ENCODE measurements at places on chromosomes 6 and 20. TPM values are rescaled to one million over a fixed set of nuclear protein-coding genes. Genes with fewer than 3 reads are reported as not detected.
A peak's percentile ranks its signal among the peaks of the same experiment; 100 is the strongest.

GRCh38 chr6:170137911-170138910, 152.7 kb downstream of the DLL1 start:
- peak; percentile 14 for DNase-seq

GRCh38 chr6:138765896-138766655, 7.5 kb upstream of the CCDC28A start:
- DNase-seq, result peak; percentile 59

- peak; percentile 34 for DNase-seq
These were observed at the start of gene SYCP2 for GRCh38 chr20:59933296-59933848. TSS of gene SYCP2 (minus strand) at chr20:59933637. CDS start at chr20:59922413, 11,224 bp downstream.

DNA sequence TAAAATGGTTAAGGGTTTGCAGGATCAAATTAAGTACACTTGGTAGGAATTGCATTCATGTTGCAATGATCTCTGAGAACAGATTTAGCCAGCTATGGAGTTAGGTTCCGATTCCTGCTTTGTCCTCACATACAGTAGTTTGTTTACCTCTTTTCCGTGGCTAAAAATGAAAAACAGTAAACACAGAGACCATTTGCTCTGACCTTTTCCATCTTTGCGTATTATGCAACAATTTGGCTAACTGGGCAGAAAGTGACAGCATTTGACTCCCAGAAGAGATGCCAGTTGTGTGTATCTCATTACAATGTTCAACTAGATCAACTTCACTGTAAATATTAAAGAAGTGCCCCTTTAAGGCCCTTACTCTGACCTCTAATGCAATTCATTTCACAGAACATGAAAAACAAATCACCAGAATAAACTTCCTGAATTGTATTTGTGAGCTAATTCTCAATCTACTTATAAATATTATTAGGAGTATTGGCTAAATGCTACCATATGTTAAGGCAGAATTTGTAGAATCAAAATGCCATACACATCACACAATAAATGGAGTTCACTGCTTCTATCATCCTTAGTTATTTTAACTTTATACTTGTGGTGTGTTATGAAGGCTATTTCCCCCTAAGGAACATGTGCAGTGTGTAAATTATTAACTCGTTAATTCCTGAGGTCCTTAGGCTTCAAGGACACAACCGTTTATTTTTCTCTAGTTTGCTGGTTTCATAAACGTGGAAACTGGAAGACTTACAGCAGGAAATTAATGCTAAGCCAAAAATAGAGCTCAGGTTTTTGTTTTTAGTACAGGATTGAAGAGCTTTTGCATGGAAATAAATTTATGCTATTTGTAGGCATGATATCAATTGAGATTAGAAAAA, 380.7 kb upstream of the CITED2 start:
- peak; percentile 79 for DNase-seq

DNA sequence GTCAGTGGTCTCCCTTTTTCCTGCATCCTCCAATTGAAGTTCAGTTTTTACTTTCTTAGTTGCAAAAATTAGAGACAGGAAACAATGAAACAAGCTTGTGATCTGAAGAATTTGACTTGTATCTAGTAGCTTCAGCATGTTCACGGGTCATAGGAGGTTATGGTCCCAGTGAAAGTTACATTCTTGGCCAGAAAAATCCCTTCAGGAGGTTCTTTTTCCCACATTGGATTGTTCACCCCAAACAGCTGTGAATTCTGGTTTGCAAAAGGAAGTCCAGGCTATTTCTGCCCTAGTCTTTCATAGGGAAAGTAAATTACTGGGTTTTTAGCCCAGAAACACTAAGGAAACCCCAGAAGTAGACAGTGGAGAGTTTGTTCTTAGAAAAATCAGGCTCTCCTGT, 8.1 kb downstream of the ANKS1A start:
- no peak for DNase-seq

GRCh38 chr6:109695468-109695867, 4.4 kb downstream of the FIG4 start:
- DNase-seq, result no peak

DNA sequence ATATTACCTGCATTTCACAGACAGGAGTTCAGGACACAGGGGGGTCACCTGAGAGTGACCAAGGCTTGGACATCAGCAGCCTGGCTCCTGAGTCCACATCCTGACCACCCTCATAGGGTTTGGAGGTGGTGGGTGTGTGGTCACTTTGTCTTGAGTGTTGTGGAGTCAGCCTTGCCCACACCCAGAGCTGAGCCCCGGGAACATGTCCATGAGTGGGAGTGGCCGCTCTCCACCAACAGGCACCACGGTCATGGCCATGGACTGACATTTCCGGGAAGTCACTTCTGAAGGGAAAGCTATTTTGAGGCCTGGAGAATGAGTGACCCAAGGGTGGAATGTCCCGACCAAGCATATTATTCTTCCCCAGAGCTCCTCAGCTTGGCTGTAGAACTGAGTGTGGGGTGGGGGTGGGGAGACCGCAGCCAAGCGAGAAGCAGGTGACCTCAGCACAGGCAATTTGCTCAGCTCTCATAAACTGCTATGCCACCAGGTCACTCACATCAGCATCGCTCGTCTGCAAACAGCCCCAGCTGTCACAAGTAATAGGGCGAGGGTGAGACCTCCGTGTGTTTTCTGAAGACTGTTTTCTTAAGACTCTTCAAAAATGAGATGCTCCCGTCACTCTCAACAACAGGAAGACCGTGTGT, 348.6 kb upstream of the CDH4 start:
- DNase-seq, result no peak

- DNase-seq, result no peak
These were observed 646 bp downstream of the HEY2 start for GRCh38 chr6:125749865-125750691.

- DNase-seq, result no peak
These were observed 12.9 kb upstream of the MYBL2 start for GRCh38 chr20:43653966-43654365.

- peak; percentile 45 for DNase-seq
These were observed 126.5 kb downstream of the UTRN start for GRCh38 chr6:144411531-144412165.

GRCh38 chr6:143090314-143091044, 29.8 kb downstream of the AIG1 start:
- DNase-seq, result no peak

- DNase-seq, result no peak
These were observed 29.8 kb downstream of the SMPDL3A start for GRCh38 chr6:122818866-122819265.

DNA sequence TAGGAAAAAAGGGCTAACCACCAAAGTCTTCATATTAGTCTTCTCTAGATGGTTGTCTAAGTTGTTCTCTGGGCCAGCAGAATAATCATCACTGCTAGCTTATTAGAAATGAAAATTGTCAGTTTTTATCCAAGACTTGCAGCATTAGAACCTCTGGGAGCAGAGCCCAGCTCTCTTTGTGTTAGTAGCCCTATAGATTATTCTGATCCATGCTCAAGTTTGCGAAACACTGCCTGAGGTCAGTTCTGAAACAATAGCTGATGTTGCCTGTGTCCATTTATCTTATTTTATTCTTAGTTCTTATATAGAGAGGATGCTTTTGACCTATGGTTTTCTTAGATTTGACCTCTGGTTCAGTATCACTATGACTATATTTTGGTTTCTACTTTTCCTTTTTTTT, 66.9 kb downstream of the BCKDHB start:
- DNase-seq, result no peak

DNA sequence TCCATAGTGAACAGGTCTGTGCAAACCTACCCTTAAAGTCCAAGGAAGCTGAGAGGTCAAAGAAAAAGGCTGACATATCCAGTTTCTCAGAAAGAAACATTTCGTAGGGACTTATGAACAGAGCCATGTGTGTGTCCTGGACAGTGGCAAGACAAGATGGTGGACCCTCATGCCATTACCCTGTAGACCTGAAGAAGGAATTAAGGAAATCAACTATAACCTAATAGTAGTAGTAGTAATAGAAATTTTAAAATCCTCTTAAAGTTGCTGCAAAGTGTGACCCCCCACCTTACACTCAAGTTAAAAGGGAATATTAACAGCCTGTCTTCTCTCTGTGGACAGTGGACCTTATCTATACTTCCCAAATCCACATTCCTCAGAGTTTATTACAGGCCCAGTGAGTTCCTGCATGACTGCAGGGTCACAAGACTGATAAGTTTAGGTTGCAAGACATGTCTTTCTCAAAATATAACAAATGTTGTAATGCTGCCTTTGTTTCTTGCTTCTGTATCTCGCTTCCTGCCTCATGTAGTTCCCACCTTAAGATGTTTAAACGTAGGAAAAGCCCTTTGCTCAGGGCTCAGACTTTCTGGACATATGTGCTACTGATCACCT, 10.6 kb downstream of the IL22RA2 start:
- DNase-seq, result no peak

- no peak for DNase-seq
These were observed 33.9 kb downstream of the FOXO3 start for GRCh38 chr6:108594640-108595039.

- no peak for DNase-seq
These were observed 204.5 kb downstream of the UBE3D start for GRCh38 chr6:82861121-82861520.

DNA sequence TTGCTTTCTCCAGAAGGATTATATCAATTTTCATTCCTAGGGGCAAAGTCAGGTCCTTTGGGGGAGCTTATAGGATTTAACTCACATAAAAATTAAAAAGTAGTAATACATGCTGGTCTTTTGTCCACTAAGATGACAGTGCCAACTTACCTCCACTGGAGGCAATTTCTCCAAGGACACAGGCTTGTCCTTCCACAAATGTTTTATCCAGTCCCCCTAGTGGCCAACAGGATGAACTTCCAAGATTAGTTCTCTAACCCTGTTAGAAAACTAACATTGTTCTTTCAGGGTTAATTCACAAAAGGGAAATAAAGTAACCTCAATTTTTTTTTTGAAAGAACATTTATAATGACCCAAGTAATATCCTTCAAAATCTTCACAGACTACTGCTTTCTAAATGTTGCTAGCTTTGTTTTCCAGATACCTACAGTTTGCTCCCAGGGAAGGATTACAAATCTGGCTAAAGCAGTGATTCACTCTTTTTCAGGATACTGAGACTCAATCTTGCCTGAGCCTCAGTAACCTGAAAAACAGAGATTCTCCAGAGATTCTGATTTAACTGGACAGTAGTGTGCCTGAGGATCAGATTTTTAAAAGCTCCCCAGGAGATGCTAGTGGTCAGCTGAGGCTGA, 31.7 kb upstream of the UBR2 start:
- peak; percentile 76 for DNase-seq

- no peak for DNase-seq
These were observed 81.2 kb upstream of the PHACTR1 start for GRCh38 chr6:12635375-12635774.

DNA sequence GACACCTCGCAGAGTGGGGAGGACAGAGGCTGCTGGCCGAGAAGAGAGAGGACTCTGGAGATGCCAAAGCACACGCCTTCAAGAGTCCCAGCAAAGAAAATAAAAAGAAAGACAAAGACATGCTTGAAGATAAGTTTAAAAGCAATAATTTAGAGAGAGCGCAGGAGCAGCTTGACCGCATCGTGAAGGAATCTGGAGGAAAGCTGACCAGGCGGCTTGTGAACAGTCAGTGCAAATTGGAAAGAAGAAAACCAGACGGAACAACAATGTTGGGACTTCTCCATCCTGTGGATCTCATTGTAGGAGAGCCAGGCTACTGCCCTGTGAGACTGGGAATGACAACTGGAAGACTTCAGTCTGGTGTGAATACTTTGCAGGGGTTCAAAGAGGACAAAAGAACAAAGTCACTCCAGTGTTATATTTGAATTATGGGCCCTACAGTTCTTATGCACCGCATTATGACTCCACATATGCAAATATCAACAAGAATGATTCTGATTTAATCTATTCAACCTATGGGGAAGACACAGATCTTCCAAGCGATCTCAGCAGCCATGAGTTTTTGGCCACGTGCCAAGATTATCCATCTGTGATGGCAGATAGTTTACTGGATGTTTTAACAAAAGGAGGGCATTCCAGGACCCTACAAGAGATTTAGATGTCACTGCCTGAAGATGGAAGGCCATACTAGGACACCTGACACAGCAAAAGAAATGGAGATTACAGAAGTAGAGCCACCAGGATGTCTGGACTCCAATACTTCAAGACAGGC, 52.2 kb downstream of the REV3L start:
- DNase-seq, result peak; percentile 28

- peak; percentile 63 for DNase-seq
These were observed 635 bp upstream of the C20orf203 start for GRCh38 chr20:32674362-32674789.

GRCh38 chr6:138201836-138202235, 16.5 kb downstream of the PBOV1 start:
- DNase-seq, result no peak

DNA sequence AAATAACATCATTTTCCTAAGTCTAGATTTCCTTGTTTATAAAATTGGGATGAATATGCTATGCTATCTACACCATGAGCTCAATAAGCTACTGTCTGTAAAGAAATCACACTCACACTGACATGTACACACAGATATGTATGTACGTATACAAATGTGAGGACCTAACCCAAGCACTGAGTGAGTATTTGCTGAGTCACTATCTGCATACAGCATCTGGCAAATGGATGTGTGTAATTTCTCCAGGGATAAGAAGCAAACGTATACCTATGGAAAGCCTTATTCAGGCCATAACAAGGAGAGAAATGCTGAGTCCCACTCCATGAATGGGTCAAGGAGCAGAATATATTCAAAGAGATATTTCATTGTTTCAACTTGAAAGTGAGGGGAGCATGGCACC, 153.9 kb downstream of the LPA start:
- DNase-seq, result peak; percentile 60

DNA sequence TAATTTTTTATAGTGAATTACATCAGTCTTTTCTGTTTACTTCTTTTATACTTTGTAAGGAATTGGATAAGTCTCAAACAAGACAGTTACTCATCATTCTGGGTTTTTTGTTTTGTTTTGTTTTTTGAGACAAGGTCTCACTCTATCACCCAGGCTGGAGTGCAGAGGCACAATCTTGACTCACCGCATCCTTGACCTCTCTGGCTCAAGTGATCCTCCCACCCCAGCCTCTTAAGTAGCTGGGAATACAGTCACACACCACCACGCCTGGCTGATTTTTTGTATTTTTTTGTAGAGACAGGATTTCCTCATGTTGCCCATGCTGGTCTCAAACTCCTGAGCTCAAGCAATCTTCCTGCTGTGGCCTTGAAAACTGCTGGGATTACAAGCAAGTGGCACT, 524.3 kb downstream of the EYS start:
- DNase-seq, result peak; percentile 14

Gene NKX2-4
- total RNA-seq, result not detected

Gene CST5
- not detected for total RNA-seq

Gene OR2B6
- total RNA-seq, result not detected

Gene MCCD1
- not detected for total RNA-seq

Gene MLIP
- total RNA-seq, result not detected

Gene HLA-DOA
- not detected for total RNA-seq

Gene PLA2G7
- not detected for total RNA-seq

Gene GSTA3
- total RNA-seq, result not detected

Gene ENPP1
- total RNA-seq, result 6.0 TPM

Gene RIMS1
- 1.3 TPM for total RNA-seq

Gene SLC35D3
- total RNA-seq, result not detected

Gene DEFB124
- not detected for total RNA-seq

Data from fibroblast of villous mesenchyme (primary cell).